EH (cell line): ENCODE measurements at places on chromosomes 12 and 14.
A peak's percentile ranks its signal among the peaks of the same experiment; 100 is the strongest.

- DNase-seq = no peak
Measured at GRCh38 chr12:128891856-128892255, 38.6 kb downstream of the GLT1D1 start.

- DNase-seq = no peak
Measured at GRCh38 chr14:46381674-46382073, 269.9 kb downstream of the RPL10L start.

DNA sequence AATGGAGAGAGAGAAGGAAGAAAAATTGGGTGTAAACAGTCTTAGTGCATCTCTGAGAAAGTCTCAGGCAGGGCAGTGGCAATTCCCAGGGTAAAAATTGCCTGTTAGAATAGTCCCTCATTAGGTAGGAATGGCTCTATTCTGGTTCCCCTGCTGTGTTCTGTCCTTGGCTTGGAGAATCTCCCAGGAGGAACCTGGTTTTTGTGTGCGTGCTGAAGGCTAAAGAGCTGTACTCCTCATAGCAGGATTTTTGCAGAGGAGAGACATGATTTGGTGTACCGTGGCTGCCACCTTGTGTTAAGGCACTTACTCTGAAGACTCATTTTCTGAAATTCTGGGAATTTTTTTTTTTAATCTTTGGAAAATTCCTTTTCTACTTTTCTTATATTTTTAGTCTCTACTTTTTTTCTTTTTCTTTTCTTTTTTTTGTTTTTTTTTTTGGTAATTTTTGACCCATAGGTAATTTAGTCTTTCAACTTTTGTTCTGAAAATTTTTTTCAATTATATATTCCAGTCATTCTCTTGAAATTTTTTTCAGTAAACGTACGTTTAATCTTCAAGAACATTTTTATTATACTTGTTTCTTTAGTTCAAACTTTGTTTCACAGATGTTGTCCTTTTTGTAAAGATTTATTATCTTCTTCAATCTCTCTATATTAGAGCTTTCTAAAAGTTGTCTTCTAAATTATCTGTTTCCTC lies 63.8 kb downstream of the FBXO33 start:
- peak; percentile 77 for DNase-seq

DNA sequence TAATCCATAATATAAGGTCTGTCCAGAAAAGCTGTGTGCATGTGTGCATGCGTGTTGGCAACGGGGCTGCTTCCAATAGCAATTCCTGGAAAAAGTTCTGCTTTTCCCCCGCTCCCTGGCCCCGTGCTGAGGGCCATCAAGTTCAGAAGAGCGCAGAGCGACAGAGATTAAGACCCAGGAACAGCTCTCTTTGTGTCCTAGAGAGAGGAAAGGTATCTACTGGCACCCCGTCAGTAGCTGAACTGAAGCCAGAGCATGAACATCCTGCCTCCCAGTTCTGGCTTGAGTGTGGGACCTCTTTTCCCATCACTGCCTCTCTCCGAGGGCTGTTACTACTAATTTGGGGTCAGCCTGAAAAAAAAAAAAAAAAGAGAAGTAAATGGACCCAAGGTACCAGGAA lies 15.5 kb downstream of the HDAC7 start:
- no peak for DNase-seq

DNA sequence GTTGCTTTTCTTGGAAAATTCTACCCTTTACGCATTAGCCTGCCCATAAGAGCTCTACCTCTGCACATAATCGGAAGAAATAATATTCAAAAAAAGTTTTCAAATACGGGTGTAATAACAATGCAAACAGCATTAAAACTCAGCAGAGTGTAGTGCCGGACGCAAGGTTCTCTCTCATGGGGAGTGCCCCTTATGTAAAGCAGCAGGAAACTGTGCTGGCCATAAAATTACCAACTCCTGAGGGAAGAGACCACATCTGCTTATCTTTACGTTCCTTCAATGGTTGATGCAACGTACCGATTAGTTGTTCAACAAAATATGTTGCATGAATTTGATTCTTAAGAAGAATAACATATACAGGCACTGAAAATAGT lies 118.7 kb upstream of the TMCC3 start:
- no peak for DNase-seq

DNA sequence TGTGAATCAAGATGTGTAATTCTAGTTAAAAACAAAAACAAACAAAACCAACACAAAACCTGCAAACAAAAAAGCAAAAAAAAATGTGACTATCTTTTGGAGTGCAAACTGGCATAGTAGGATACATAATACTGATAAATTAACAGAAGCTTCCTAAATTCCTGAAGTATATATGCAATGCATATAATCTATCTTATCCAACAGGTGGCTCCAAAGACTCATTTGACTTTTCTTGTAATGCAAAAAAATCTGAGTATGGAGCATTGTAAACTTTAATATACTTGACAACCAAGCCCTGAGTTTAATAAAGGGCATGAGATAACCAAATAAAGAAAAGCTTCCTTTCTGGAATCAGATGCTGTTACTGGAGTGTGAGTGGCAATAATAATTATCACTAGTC lies 1003.6 kb downstream of the FSCB start:
- no peak for DNase-seq

- peak; percentile 29 for DNase-seq
Measured at GRCh38 chr14:32343926-32344430, 14.9 kb downstream of the AKAP6 start.

GRCh38 chr14:34633742-34634141 lies 3.8 kb upstream of the SNX6 start:
- no peak for DNase-seq

- no peak for DNase-seq
Measured at GRCh38 chr12:14303661-14304155, 61.8 kb upstream of the ATF7IP start.

GRCh38 chr12:60758224-60758623 lies 1162.4 kb downstream of the SLC16A7 start:
- no peak for DNase-seq

DNA sequence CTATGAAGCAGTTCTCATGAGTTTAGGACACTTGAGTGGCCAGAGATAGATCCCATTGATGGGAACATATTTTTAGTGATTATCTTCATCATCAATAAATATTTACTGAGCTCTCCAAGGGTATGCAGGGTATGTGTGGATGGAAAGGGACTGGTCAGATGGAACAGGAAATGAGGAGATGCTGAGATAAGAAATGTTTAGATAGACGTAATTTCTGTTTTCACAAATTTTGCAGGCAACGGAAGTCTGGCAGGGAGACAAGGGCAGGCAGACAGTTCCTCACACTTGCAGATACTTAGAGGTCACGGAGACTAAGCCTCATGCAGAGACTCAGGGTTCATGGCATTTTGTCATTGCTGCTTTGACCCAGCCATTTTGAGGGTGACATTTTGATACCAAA lies 24.3 kb downstream of the BCL2L14 start:
- peak; percentile 82 for DNase-seq

DNA sequence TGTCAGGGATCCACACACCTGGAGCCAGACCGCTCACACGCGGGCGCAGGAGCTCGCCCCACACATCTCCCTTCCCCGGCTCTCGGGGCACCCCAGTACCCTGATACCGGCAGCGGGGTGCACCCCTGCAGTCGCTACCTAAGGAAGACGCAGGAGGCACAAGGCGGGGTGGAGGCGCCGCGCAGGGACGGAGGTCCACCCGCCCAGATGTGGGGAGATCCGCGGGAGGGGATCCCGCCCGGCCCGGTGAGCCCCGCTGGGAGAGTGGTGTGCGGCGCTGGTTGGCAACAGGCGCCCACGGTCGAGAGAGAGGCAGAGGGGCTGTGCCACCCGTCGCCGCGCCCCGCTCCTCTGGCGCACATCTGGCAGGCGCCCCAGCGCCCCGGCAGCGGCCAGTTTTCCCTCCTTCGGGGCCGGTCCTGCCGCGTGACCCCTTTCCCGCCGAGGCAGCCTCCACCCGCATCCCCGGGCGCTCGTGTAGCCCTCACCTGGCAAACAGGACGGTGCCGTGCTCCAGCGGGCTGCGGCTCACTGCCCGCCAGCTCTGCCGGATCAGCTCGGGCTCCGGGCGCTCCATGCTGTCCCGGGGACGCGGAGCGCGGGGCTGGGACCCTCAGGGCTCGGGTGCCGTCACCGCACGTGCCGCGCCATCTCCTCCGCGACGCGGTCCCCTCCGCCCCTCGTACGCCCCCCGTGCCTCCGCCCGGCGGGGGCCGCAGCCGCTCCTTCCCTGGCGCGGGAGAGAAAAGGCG lies 469 bp downstream of the NGB start:
- no peak for DNase-seq

DNA sequence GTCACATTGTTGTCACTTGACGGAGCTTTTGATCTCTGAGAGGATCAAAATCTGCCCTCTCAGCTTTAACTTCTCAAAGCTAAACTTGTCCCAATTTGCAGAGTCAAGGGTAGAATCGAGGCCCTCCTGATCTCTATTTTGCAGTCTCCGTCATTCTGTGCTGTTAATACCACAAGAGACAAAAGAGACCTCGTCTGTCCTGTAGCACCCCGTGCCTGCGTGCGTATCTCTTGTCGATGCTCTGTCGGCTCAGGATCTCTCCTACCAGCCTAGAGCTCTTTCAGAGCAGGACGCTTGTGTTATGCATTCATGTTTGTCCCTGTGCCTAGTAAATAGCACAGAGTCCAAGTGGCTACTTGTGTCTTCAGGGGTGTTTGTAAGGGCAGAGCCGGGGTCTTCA lies 5.1 kb downstream of the EVL start:
- no peak for DNase-seq

DNA sequence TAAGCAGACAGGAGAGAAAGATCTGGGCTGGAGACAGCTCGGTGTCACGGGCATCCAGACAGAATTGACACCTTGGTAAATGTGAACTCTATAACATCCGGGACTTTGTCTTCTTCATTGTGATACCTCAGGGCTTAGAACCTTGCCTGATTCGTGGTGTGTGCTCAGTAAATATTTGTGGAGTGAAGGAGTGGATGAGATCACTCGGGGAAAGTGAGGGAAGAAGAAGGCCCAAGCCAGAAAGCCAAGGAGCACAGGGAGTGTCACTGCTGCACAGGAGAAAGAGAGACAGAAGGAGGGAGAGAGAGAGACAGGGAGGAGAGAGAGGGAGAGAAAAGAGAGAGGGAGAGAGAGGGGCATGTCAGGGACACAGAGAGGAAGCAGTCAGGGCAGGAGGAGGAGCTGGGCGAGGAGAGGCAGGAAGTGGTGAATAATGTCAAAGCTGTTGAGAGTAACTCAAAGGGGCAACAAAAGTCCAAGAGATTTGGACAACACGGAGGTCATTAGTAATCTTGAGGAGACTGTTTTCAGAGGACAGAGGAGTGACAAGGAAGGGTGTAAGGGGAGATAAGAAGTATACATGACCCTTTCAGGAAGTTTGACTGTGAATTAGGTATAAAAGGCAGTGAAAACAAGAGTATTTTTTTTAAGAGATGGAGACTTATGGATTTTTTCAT lies 141.6 kb upstream of the MAX start:
- peak; percentile 70 for DNase-seq

DNA sequence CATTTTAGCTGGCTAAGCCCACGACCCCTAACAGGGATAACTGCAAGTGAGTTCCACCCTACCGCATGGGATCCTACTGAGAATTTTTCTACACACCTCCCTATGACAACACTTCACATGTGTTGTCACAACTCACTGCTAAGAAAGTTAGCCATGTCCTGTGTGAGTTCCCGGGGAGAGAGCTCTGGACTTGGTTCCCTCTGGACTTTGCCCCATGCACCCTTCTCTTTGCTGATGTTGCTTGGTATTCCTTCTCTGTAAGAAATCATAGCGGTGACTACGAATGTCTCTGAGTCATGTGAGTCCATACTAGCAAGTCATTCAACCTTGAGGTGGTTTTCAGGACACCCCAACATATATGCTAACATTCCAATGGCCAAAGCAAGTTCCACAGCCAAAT lies 9.5 kb upstream of the CDKN3 start:
- no peak for DNase-seq

DNA sequence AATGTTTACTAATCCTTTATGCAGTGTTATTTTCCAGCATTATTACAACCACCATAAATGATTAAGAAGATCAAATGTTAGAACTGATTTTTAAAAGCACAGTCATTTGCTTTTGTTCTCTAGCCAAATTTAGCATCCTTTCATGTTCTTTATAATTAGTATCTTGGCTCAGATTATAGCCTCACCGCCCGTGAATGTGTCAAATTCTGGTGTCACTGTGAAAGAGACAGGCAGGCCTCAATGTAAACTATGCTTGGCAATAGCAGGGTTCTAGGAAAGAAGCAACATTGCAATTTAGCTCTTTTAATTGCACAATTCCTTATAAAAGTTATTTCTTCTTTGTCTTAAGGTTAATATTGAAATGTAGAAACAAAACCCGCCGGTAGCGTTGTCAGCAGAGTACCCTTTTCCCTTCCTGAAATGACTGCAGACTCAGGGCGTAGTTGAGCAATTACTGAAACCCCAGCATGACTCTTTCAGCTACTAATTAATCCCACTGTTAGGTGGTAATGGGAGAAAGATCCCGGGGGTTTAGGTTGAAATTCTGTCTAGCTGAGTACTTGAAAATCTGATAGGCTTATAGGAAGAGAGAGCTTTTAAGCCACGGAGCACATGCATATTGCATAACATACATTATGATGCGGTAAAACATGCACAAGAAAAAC lies 1600.5 kb upstream of the SEL1L start:
- no peak for DNase-seq

- peak; percentile 93 for DNase-seq
Measured at GRCh38 chr12:6229224-6230218, 29.3 kb downstream of the CD9 start.

DNA sequence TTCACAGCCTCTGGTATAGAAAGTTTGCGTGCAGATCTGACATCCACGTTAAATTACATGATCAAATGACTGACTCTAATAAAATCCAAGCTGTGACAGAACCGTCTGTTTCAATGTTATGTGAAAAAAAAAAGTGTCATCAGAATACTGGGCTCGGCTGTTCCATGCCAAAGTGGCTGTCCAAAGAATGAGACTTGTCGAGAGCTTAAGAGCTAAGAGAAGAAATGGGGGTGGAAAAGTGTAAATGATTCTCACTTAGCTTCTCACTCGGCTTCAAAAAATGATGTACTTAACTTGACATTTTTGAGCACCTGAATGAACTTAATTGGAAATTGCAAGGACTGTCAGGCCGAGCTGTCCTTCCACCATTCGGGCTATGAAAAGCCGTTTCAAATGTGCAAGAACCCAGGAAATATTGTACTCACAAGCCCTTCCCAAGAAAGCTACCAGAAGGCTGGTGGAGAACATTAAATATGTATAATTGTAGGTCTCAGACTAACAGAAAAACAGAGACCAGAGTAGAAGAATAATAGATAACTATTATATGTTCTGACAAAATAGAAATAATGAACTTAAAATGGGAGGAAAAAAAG lies 78.0 kb downstream of the DIO3 start:
- DNase-seq = no peak

GRCh38 chr14:40119765-40120164 lies 687.5 kb upstream of the FBXO33 start:
- DNase-seq = no peak

DNA sequence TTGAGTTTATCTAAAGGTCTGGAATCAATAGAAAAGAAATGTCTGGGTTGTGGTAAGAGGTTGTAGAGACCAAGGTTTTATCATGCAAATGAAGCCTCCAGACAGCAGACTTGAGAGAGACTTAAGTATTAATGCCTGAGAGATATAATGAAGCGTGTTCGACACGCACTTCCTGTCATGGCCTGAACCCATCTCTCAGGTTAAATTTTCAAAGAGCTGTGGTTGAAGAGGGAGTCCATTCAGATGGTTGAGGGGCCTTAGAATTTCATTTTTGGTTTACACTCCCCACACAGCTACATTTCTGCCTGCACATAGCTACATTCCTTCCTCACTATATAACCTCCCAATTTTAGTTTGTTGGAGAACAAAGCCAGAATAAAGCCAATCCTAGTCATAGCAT lies 10.1 kb upstream of the CLEC12A start:
- no peak for DNase-seq

- no peak for DNase-seq
Measured at GRCh38 chr12:94815958-94816357, 165.6 kb upstream of the TMCC3 start.
